ENCODE measurements at places on chromosomes 6 and 20.

- DNase-seq: no peak
Measured at GRCh38 chr20:42678895-42679294, 510.8 kb downstream of the PTPRT start.

- no peak for DNase-seq
Measured at GRCh38 chr6:7115543-7116231, 7.9 kb downstream of the RREB1 start.

GRCh38 chr6:128307671-128308070 is 212.7 kb downstream of the PTPRK start:
- DNase-seq: no peak

GRCh38 chr20:35264755-35265154 is 13.2 kb downstream of the MMP24OS start:
- DNase-seq: no peak

GRCh38 chr6:57263739-57264138 is 41.6 kb upstream of the RAB23 start:
- no peak for DNase-seq

GRCh38 chr20:2752567-2753460 is 47.6 kb downstream of the CPXM1 start:
- peak; percentile 44 for DNase-seq

DNA sequence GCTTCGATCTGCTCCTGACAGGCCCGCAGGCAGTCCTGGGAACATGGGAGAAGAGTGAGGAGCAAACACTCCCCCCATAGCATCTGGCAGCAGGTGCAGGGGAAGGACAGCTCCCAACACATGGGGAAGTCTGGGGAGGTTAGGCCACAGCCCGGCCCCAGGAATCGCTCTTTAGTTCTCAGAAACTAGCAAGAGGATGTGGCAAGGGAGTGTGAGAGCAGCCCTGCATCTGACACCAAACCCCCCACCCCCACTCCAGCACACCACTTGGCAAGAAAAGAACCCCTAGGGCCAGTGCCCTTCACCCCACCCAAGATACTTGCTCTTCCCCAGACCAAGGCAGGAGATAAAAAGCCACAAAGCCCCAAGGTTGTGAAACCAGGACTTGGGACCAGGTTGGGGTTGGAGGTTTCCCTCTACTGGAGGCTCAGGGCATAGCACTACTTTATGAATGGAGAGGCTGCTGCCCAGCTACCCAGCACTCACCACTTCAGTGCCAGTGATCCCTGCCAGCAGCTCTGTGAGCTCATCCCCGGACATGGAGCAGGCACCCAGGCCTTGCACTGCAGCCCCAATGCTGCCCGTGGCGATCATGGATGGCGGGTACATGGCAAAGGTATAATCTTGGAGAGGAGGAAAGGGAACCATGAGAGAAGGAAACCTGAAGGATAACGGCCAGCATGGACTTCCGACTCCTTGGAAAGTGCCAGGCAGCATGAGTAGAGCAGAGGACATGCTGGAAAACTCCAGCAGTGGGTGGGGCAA is 5.4 kb downstream of the CCND3 start:
- DNase-seq: peak; percentile 49

- DNase-seq: no peak
Measured at GRCh38 chr6:134515986-134516385, 198.1 kb upstream of the SGK1 start.

GRCh38 chr6:38631186-38631783 is 8.4 kb downstream of the BTBD9 start:
- no peak for DNase-seq

GRCh38 chr20:32034581-32035425 is 17.2 kb upstream of the HCK start:
- no peak for DNase-seq

- DNase-seq: no peak
Measured at GRCh38 chr20:59515906-59516209, 88.5 kb upstream of the PHACTR3 start.

DNA sequence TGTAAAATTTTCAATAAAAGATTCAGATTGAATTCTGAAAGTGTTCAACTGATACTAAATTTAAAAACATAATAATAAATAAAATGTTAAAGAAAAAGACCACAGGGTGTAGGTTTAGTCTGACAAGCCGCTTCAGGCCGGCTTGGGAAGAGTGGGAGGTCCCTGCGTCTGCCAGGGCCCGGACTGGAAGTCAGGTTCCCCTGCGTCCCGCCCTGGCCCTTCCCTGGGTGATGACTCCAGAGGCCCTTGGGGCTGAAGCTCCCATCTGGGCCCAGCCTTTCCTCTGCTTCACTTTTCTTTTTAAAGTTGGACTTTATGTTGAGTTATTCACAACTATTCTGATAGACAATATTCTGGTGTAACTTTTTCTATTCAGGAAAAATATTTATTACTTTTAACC is 93.3 kb downstream of the SMOC2 start:
- DNase-seq: no peak

- DNase-seq: no peak
Measured at GRCh38 chr20:5809495-5809894, 59.3 kb downstream of the SHLD1 start.

GRCh38 chr20:33418033-33418432 is 16.7 kb upstream of the CDK5RAP1 start:
- no peak for DNase-seq

DNA sequence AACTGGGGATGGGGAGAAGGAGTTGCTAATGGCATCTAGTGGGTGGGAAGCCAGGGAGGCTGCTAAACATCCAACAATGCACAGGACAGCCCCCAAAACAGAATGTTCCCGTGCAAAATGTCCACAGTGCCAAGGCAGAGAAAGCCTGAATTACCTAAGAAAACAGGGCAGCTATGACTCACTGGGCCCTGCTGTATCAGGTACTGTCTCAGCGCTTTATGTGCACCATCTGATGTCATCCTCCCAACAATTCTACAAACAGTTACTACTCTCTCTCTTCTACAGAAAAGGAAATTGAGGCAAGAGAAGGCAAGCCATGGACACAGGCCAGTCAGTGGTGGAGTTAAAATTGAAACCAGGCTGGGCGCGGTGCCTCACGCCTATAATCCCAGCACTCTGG is 3.1 kb downstream of the YTHDF1 start:
- no peak for DNase-seq

- DNase-seq: no peak
Measured at GRCh38 chr20:48662711-48663110, 165.1 kb downstream of the PREX1 start.

DNA sequence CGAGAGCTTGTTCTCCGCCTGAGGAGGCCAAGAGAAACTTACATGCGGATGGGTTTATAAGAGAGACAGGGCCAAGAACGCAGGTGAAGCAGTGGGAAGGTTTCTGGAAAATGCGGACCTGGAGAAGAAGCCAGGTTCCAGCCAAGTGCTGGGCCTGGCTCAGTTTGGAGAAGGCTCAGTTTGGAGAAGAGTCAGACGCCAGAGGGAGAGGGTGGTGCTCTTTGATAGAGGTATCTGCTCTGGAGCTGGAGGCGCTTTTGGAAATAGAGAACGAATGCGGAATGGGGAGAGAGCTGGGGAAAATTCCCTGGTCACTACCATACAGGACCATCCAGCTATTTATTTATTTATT is 753 bp downstream of the RSPH9 start:
- DNase-seq: no peak

DNA sequence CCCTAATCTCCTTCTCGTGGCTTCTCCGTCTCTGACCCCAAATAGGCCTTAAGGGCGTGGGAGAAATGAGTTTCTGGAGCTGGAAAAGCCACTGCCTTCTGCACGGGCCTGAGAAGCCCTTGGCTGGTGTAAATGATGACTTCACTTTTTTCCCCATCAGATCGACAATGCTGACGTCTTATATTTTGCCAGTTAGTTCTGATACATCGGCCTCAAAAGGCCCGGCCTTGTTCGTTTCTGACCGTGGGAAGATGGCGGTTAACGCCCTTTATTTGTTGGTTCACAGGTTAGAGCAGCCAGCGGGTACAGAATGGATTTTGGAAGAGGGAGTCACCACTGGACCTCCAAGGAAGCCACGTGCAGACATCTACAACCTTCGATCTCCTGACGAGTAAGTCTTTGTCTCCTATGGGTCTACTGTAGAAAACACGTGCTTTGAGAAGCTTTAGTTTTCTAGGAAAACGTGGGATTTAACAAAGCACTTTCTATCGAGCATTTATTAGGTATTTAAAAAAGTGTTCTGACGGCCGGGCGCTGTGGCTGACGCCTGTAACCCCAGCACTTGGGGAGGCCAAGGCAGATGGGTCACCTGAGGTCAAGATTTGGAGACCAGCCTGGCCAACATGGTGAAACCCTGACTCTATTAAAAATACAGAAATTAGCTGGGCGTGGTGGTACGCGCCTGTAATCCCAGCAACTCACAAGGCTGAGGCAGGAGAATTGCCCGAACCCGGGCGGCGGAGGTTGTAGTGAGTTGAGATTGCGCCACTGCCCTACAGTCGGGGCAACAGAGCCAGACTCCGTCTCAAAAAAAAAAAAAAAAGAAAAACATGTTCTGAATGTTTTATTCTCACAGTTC is 1.2 kb upstream of the ZNFX1 start:
- DNase-seq: no peak

DNA sequence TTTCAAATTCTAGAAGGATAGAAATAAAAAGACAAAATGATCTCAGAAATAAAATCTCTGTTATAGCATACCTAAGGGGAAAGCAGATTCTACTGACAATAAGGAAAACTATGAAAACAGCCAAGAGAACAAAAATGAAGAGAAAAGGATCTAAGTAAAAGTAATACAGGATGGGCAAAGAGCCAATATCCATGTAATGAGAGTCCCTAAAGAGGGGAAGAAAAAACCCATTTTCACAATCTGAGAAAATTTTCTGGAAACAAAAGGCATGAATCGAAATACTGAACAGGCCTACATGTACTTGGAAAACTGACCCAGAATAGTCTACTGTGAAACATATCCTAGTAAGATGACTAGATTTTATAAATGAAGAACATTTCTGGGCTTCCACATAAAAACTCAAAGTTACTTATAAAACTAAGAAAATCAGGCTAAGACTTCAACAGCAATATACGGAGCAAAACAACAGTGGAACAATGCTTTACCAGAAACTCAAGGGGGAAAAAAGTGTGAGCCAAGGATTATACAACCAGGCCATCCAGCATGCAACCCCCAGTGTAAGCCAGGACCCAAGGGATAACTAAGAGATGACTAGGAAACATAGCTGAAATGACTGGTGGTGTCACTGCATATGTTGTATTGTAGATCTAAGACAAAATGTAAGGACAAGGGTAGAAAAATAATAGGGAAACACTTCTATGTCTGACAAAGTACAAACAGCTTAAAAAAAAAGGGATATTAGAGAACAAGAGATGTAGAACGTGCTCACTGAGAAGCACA is 10.2 kb downstream of the NAPB start:
- DNase-seq: no peak

- no peak for DNase-seq
Measured at GRCh38 chr6:136866872-136867416, 44.6 kb downstream of the PEX7 start.

DNA sequence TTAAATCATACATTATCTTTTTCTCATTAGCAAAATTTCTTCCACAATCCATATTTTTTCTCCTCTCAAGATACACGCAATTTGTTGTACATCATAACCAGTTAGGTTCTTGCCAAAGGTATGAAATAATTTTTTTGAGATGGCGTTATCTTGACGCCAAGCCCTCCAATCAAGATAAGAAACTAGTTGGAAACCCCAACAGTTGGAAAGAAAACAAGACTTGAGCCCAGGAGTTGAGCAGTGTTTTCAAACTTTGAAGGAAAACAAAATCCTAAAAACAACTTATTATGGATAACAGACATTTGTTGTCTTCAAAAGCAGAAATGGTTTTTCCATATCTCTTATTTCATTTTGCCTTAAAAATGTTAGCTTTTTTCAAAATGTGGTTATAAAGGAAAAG is 184.8 kb downstream of the SLC24A3 start:
- no peak for DNase-seq

DNA sequence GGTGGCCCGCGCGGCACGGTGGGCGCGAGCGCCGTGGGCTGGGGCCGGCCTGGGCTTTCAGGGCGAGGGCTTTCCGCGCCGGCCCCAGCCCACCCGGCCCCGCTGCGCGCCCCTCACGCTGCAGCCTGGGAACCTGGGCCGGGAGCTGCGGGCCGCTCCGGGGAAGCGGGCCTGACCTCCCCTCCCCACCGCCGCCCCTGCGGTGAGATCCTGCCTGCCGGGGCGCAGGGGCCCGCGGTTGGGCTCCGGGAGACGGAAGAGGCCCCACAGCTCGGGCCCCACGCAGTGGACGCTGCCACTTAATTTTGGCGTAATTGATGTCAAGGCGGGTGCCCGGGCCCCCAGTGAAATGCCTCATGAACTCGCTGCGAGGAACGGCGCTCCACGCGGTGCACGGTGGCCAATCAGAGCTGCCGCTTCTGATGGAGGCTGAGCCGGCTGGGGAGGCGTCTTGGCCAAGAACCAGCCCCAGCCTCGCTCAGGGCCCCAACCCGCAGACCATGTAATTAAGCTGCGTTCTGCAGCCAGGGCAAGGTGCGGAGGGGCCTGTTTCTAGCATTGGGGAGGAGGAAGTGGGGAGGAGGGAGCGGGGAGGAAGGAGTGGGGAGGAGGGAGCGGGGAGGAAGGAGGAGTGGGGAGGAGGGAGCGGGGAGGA is 96.1 kb upstream of the BHLHE23 start:
- DNase-seq: peak; percentile 70

- DNase-seq: no peak
Measured at GRCh38 chr20:51366155-51366886, 176.2 kb downstream of the NFATC2 start.

- DNase-seq: no peak
Measured at GRCh38 chr20:16363506-16364319, 209.5 kb downstream of the KIF16B start.

DNA sequence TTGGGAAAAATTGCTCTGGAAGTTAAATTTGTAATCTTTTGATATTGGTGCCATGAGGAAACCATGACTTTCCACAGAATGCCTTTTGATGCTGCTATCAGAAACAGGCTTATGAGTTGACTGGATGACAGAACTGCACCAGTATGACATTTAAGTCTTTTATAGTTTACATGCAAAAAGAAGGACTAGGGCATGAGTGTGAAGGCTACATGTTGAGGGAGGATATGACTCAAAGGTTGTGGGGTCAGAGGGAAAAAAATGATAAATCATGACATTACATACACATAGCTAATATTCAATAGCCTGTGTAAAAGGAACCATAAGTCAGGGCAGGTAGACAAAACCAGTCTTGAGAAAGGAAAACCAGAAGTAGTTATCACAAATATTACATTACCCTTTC is 182.2 kb downstream of the COL12A1 start:
- no peak for DNase-seq

DNA sequence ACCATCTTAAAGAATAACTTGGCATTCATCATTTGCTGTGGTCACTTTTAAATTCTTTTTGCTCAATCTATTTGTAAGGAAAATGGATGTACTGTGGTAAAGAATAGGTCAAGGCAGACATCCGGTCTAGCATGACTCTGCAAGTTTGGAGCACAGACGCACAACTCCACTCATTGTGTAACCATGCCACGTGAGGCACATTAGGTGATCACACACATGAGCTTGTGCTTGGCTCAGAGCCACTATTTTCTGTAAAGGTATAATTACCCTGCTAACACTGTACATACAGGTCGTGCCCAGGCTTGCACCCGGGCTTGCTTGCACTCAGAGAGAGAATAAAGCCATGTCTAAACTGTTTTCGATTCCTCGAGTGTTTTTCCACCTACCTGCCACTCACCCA is 1289.1 kb upstream of the ADGRB3 start:
- no peak for DNase-seq

Measured in activated CD4-positive, alpha-beta T cell treated with anti-CD3 and anti-CD28 coated beads, Interleukin-2, amount 50 U/mL, for 1 hour (primary cell).